Activated CD8-positive, alpha-beta memory T cell treated with anti-CD3 and anti-CD28 coated beads for 1 hour (primary cell): ENCODE measurements at places on chromosomes 12 and 14.
A peak's percentile ranks its signal among the peaks of the same experiment; 100 is the strongest.

DNA sequence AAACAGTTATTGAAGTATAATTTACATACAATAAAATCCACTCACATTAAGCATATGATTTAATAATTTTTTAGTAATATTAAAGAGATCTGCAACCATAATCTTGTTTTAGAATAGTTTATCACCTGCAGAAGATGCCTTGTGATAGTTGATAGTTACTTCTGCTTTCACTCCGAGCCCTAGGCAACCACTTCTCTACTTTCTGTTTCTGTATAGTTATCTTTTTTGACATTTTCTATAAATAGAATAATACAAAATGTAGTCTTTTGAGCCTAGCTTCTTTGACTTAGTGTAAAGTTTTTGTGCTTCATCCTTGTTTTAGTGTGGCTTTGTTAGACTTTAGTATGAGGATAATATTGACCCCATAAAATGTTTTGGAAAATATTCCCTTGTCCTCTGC is 111.0 kb downstream of the MNAT1 start:
- DNase-seq = no peak

DNA sequence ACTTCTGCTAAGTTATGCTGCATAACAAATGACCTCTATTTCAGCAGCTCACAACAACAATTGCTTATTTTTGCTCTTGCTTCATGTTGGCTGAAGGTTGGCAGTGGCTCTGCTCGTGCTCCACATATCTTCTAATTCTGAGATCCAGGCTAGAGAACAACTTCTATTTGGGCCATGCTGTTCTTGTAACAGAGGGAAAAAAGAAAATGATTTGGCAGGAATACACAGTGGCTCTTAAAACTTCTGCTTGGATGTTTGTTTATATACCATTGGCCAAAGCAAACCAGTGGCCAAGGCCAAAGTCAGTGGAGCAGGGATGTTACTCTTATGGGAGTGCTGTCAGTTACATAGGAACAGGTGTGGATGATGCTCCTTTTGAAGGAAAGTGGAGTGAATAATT is 32.1 kb downstream of the GPHN start:
- DNase-seq = no peak

DNA sequence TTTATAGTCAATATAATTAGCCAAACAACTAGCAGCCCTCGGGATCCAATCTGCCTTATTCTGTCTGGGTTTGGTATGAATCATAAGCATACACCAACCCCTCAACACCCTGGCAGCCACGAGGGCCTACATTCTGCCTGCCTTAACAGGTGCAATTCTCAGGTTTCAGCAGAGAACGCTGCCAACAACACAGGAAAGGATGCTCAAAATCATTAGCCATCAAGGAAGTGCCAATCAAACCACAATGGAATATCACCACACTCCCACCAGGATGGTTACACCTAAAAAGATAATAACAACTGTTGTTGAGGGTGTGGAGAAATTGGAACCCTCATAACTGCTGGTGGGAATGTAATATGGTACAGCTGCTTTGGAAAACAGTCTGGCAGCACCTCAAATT is 122.8 kb downstream of the TTC7B start:
- DNase-seq = no peak

- DNase-seq = no peak
These were observed 5.7 kb upstream of the PAWR start for GRCh38 chr12:79696416-79696815.

DNA sequence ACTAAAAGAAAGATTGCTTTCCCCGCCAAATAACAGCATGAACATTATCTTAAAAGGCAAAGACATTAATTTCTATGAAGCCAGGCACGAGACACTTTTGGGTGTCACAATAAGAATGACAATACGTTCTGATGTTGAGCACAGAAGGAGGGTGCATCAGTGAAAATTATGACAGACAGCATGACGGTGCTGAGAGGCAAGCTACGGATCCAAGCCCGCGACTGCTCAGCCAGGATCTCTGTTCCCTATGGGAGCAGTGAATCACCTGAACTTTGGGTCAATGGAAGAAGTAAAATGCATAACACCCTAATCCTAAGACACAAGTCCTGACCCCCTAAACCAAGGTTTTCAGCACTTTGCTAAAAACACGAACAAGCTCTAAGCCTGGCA is 51.7 kb downstream of the SLC25A47 start:
- DNase-seq = no peak

- DNase-seq = no peak
These were observed 48.0 kb downstream of the ZNF664 start for GRCh38 chr12:124021007-124021406.

DNA sequence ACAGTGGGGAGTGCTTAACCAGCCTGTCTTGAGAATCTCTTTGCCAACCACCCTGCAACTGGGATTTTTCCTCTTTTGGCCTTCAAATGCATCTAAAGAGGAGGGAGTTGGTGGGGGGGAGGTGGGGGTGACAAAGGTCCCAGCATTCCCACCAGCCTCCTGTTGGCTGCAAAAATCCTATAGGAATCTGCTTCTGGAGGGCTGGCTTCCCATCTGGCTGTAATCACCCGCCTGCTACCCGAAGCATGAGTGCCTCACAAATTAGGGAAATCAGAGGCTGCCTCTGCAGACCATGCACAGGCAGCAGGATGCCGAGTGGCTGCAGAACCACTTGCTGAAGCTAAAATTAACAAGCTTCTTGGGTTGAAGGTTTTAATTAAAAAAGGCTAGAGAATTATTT is 73.9 kb upstream of the WSCD2 start:
- no peak for DNase-seq

DNA sequence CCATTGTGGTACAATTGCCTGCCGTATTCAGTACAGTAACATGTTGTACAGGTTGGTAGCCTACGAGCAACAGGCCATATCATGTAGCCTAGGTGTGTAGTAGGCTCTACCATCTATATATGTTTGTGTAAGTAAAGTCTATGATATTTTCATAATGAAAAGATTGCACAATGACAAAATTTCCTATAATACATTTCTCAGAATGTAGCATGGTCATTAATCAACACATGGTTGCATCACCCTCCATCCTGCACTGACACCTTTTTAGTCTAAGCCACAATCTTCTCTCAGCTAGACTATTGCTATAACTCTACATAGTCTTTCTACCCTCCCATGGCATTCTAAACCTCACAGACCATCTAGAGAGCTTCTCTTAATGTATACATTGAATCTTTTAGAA is 158.5 kb upstream of the HMGA2 start:
- DNase-seq = no peak

DNA sequence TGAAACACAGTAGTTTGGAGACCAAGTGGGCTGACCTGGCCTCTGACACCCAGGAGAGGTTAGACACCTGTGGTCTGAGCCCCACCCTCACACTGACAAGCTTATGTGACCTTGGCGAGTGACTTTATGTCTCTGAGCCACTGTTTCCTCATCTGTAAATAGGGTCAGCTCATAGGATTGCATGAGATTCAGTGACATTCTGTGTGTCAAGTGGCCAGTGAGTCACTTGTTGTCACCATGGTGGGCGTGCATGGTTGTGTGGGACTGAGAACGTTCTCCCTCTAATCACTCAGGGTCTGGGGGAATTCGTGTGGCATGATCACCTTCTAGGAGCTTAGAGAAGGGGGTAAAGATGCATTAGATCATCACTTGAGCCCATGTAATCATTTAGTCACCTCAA is 146.4 kb downstream of the PHETA1 start:
- no peak for DNase-seq

GRCh38 chr14:64614805-64615391 is 65.1 kb downstream of the PPP1R36 start:
- DNase-seq = no peak

DNA sequence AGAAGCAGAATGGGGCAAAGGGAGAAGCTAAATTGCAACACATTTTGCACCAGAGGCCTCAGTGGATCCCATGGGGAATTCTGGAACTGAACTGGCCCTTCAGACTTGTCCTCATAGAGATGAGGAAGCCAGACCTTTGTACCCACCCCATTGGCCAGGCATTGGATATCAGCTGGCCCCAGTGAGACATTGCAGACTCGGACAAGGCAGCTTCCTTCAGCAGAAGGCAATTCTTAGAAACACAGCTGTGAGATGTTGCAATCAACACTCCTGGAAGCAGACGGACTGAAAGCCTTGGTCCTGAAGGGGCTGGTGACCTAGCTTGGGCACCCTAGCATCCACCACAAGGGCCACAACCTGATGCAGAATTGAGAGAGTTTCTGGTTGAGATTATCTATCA is 218.1 kb downstream of the MSRB3 start:
- no peak for DNase-seq

- no peak for DNase-seq
These were observed 271.6 kb downstream of the NPAS3 start for GRCh38 chr14:33210311-33210710.

DNA sequence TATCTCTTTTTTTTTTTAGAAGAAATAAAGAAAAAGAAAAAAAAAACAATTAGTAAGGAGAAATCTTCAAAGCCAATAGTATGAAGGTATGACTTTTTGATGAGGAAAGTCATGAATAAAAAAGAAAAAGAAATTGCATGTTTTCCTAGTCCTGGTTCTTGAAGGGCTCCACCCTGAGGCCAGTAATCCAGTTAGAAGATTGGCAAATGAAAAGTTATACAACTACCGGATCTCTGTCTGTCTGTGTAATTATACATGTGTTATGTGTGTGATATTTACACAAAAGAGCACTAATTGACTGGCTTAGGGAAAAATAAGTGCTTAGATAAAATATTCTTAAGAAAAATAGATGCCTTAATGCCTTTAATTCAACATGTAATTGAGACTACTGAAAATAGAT is 28.4 kb downstream of the SDR9C7 start:
- DNase-seq = no peak

GRCh38 chr12:58841058-58841798 is 79.1 kb downstream of the LRIG3 start:
- DNase-seq = no peak

- peak; percentile 70 for DNase-seq
These were observed 227.7 kb upstream of the CRY1 start for GRCh38 chr12:107320929-107321631.

GRCh38 chr12:5276327-5276880 is 155.5 kb upstream of the NTF3 start:
- no peak for DNase-seq

- DNase-seq = no peak
These were observed 38.7 kb upstream of the CRY1 start for GRCh38 chr12:107131832-107132616.

GRCh38 chr12:9625019-9625418 is 17.3 kb upstream of the KLRB1 start:
- DNase-seq = no peak

DNA sequence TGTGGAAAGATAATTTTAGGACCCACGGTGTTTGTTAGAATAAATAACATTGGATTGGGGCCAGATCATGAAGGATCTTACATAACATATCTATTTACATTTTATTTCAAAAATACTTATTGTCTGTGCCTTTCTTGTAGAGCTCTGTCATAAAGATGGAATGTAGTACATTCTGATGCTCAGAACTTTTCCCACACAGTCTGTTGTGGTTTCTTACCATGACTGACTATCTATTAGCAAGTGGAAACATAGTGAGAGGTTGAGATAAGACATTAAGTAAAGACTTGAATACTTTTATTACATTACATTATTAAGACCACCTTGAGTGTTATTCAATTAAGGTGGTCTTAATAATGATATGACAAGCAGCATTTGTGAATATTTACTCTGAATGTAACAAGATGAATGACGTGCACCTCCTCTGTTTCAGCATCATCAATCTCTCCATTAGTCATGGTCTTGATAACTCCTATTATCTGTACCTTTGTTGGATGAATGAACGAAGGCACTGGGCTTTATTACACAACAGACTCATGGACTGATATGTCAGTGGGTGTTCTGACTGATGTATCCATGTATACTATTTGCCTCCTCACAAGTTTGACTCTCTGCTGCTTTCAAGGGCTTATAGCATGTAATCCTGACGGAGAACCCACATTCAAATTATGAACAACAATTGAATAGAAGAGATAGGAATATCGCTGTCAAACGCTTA is 883.0 kb upstream of the FLRT2 start:
- DNase-seq = no peak

DNA sequence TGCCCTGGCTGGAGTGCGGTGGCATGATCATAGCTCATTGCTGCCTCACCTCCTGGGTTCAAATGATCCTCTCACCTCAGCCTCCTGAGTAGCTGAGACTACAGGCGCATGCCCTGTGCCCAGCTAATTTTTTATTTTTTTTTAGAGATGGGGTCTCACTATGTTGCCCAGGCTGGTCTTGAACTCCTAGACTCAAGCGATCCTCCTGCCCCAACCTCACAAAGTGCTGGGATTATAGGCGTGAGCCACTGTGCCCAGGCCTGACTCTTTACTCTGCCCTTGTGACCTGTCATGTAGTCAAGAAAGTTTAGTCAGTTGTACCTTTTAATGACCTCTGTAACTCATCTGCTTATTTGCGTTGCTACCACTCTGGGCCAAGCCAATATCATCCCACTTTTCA is 55.7 kb downstream of the PROX2 start:
- DNase-seq = no peak

GRCh38 chr12:12636641-12637040 is 25.0 kb downstream of the CREBL2 start:
- DNase-seq = no peak

- DNase-seq = no peak
These were observed 1.2 kb downstream of the RPH3A start for GRCh38 chr12:112792743-112793142.

GRCh38 chr14:100856056-100856950 is 30.4 kb downstream of the MEG3 start:
- no peak for DNase-seq

- DNase-seq = no peak
These were observed 846.0 kb upstream of the LRFN5 start for GRCh38 chr14:40760704-40761103.

DNA sequence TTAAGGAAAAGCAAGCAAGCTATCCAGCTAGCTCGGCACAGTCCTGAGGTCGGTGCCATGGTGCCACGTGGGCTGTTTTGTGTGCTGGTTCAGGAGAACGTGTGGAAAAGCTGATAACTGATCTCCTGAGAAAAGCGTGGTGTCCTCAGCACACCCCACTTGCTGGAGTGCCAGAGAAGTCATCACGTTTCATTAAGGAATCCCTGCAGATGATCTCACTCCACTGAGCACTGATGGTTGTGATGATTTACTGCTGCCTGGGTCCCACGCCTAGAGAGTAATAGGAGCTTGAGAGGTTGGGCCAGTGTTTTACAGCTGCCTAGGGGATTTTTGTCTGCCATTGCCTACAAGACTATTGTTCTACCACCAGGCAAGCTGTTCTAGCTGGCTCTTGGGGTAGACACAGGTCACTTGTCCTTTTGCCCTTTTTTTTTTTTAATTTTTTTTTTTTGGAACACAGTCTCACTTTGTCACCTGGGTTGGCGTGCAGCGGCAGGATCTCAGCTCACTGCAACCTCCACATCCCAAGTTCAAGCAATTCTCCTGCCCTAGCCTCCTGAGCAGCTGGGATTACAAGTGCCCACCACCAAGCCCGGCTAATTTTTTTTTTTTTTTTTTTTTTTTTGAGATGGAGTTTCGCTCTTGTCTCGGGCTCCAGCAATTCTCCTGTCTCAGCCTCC is 42.3 kb upstream of the EVL start:
- DNase-seq = no peak

DNA sequence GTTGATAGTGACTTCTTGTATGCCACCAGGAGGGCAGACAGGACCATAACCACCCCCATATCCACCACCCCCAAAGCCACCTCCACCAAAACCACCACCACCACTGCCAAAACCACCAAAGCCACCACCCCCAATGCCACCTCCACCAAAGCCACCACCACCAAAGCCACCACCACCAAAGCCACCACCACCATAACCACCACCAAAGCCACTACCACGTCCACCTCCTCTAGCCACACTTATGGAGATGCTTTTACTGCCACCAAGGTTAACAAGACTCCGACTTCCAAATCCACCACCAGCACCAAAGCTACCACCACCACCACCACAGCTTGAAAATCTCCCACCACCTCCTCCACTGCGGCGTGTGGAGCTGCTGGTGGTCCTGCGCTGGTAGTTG is 332 bp downstream of the KRT1 start:
- no peak for DNase-seq
